ENCODE measurements at places on chromosomes 2 and 18. TPM values are rescaled to one million over a fixed set of nuclear protein-coding genes. Genes with fewer than 3 reads are reported as not detected.

MYO5B gene
- polyA plus RNA-seq = 1.2 TPM

DNA sequence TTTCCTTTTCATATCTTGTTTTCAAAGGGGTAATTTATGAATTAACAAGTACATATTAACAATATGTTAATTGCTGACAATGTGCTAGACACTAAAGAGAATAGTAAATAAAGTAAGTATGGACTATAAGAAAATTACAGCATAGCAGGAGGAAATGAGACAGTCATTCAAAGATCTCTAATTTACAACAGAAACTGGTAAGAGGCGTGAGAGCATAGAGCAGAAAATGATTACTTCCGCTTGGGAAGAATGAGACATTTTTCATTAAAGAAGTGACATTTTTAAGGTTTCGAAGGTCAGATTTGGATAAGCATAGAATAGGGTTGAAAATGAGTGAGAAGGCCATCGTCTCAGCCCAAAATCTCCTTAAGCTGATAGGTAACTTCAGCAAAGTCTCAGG lies 184.4 kb upstream of the SESTD1 start:
- peaks cover 9% of the 10 kb centered on the region for H3K4me1 ChIP-seq
- H3K4me3 ChIP-seq = no peak overlapping the region
- no peak for DNase-seq
- H3K27ac ChIP-seq = no peak overlapping the region
- H3K36me3 ChIP-seq = no peaks in the 10 kb centered on the region

CAPN13 gene
- not detected for polyA plus RNA-seq

DNA sequence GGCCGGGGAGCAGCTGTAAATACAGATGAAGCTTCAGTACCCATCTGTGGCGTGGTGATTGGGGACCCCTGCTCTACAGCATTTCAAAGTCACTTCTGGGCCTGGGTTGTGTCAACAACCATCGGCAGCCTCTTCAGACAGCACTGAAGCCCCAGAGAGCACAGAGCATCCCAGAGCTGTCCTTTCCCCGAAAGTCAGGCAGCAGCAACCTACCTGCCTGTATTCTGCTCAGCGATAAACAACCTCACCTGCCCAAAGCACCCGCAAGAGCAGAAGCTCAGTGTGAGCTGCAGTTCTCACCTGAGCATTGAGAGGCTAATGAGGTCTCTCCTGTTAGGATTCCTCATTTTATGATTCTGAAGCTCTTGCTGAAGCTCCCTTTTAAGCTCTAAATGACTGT lies 19.3 kb downstream of the TRABD2A start:
- H3K27ac ChIP-seq = no peak overlapping the region
- H3K36me3 ChIP-seq = no peaks in the 10 kb centered on the region
- H3K4me3 ChIP-seq = no peak overlapping the region
- H3K27me3 ChIP-seq = no peaks in the 10 kb centered on the region

DNA sequence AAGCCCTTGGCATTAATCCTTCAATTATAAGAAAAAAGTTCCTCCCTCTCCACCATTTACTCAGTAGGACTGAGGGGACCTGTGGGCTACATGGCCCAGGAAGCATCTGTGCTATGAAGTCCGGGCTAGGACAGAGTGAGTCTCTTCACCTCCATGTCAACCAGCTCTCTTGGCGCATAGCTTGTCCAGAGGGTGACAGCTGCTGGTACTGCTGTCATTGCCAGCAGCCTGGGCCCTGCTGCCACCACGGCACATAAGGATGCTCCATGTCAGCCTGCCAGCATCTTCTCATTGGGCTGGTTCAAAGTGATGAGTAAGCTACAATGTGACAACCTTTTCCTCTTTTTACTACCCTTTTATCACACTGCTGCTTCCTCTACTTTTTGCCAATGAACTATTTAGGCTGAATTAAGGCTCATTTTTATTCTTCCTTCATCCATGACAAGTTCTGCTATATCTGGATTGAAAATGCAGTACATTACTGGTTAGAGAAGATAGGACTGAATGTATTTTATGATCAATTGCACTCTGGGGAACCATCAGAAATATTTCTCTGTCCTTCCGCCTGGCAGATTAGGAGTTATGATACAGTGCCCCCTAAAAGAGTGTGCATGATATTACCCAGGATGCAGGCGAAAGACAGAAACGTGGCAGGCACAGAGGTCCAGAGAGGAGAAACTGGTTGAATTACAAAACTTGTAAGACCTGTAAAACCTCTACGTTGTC lies 258.9 kb upstream of the TNP1 start:
- DNase-seq = no peak
- H3K27me3 ChIP-seq = no peaks in the 10 kb centered on the region
- no peaks in the 10 kb centered on the region for H3K36me3 ChIP-seq
- no peak overlapping the region for H3K4me3 ChIP-seq
- no peak overlapping the region for H3K27ac ChIP-seq

GRCh38 chr2:61456070-61456745 lies 14.7 kb downstream of the USP34 start:
- H3K27me3 ChIP-seq = no peaks in the 10 kb centered on the region
- DNase-seq = no peak
- H3K36me3 ChIP-seq = no peaks in the 10 kb centered on the region
- H3K4me1 ChIP-seq = peaks cover 43% of the 10 kb centered on the region
- H3K4me3 ChIP-seq = no peak overlapping the region

IFIH1 gene
- 0.98 TPM for polyA plus RNA-seq

DNA sequence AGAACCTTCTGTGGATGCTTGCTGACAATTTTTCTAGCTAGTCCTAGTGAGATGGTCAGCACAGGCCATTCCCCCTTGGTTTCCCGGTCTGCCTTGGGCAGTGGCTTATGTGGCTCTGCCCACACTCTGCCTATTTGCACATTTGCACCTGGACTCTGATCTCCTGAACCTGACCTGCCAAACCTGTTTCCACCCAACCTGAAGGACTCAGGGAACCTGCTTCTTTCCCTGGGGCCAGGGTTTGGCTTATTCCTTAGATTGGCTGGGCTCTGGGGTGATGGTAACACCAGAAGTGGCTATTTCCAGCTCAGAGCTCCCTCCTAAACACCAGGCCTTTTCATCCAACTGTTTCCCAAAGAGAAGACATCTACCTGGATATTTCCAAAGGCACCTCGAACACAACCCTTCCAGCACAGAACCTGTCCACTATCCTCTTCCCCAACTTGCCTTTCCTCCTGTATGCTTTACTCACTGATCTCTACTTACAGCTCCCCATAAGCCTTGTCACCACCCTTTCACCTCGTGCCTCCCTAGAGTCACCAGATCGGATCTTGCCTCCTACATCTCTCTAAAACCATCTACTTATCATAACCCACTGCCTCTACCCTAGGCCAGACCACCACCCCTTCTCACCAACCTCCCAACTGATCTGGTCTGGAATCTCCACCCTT lies 5.8 kb upstream of the MTA3 start:
- no peaks in the 10 kb centered on the region for H3K36me3 ChIP-seq
- H3K27me3 ChIP-seq = no peaks in the 10 kb centered on the region
- no peak for DNase-seq
- H3K27ac ChIP-seq = no peak overlapping the region

ABCG8 gene
- polyA plus RNA-seq = 0.05 TPM

GRCh38 chr2:43438342-43438741 lies 157.5 kb downstream of the THADA start:
- no peak for DNase-seq
- H3K27me3 ChIP-seq = no peaks in the 10 kb centered on the region
- no peaks in the 10 kb centered on the region for H3K36me3 ChIP-seq
- no peaks in the 10 kb centered on the region for H3K4me1 ChIP-seq

HRH4 gene
- 0.04 TPM for polyA plus RNA-seq

GRCh38 chr2:222592176-222592575 lies 63.7 kb downstream of the FARSB start:
- DNase-seq = no peak
- peaks cover 31% of the 10 kb centered on the region for H3K36me3 ChIP-seq
- H3K4me1 ChIP-seq = no peaks in the 10 kb centered on the region
- H3K4me3 ChIP-seq = no peak overlapping the region
- no peaks in the 10 kb centered on the region for H3K27me3 ChIP-seq

DNA sequence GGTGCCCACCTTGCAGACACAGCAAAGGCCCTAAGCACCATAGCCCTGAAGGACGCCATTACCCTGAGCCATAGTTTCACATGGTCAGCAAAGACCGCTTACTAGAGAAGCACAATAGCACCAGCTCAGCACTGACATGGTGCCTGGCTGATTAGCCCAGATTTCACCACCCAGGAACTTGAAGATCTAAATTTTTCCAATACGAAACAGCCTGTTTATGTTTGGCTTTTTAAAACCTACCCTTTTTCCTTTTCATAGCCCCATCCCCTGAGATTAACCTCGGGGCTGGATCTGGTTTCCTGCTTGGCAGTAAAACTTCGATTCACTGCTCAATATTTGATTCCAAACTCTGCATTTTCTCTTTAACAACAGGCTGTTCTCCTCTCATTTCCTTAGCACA lies 158.5 kb upstream of the PID1 start:
- H3K36me3 ChIP-seq = no peaks in the 10 kb centered on the region
- H3K4me1 ChIP-seq = no peaks in the 10 kb centered on the region
- H3K27ac ChIP-seq = no peak overlapping the region

DNA sequence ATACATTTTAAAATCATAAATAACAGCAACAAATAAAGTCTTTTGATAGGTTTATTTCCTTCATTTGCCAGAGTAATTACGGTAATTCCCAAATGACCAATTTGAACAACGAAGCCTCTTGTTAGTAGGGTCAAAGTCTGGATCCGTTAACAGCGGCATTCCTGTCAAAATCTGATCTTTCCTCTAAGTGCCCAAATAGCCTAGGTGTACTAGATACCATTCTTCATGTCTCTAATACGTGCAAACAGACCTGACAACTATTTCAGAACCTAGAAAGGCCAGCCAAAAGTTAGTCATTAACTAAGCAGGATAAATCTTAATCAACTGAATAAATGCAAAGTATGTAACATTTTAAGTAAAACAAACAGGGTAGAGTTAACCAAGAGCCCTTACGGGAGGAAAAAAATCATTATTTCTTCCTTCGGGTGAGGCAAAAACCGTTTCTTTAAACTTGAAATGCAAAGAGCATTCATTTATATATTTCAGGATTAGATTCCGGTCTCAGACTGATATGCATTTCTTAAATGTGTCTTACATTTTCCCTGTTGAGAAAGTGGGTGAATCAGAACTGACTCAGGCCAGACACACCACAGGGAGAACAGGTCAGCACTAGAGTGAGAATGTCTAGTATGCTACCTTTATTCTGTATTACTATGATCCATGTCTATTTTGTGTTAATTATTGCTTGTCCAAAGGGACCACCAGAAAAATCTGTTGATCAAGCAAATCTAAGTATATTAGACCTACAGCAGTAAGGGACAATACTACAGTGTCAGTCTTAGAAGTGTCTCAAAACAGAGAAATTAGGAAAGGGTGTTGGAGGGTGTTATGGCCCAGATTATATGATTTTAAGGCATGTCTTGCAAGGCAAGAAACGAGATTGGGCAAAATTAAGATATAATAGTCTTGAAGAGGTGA lies 141.5 kb upstream of the NDUFV2 start:
- H3K4me1 ChIP-seq = no peaks in the 10 kb centered on the region
- DNase-seq = no peak
- H3K4me3 ChIP-seq = no peak overlapping the region

DNA sequence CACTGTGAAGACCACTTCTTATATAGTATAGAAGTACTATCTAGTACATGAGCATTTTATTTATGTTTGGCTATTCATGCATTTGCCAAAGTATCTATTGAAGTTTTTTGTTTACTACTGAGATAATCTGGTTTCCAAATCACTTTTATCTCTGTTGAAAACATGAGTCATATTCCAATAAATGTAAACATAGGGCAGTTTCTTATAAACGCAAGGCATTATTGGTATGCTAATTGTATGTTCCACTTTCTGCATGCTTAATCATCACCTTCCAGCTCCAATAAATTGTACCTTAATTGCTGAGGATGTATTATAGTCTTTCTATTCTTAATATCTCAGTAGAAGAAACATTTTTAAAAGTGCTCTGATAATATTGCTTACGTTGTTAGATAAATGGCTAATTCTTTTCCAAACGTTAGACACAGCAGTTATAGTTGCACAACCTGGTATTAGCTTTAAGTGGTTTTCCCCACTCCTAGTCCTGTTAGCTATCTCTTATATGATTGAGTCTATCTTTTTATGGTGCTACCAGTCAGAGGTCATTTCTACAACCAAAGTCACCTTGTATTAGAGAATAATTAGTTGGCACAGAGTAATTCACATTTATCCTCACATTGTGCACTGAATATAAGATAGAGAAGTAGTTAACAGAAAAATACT lies 17.2 kb downstream of the ITGA4 start:
- H3K4me1 ChIP-seq = no peaks in the 10 kb centered on the region
- H3K27me3 ChIP-seq = no peaks in the 10 kb centered on the region
- H3K4me3 ChIP-seq = no peak overlapping the region
- H3K27ac ChIP-seq = no peak overlapping the region
- H3K36me3 ChIP-seq = no peaks in the 10 kb centered on the region

DNA sequence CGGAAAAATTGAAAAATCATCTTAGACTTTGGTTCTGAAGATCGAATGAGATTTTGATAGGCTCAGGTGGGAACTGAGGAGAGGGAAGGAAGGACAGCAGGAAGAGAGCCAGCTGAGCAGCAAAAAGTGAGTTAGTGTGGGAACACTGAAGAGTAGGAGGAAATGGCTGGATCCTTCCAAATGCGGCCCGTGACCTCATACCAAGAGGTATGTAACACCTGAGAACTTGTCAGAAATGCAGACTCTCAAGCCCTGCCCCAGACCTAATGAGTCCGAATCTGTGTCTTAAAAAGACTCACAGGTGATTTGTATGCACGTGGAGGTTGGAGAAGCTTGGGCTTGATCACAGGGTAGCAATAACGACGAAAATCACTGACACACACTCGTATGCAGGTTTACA lies 42.0 kb downstream of the COL4A3 start:
- H3K27ac ChIP-seq = peak overlapping the region; percentile 2
- H3K4me1 ChIP-seq = peaks cover 22% of the 10 kb centered on the region
- no peak overlapping the region for H3K4me3 ChIP-seq
- DNase-seq = no peak

RNU2-63P gene
- polyA plus RNA-seq = not detected

ZAP70 gene
- 0.94 TPM for polyA plus RNA-seq

GRCh38 chr2:62344472-62344871 lies 148.6 kb downstream of the B3GNT2 start:
- no peaks in the 10 kb centered on the region for H3K4me1 ChIP-seq
- no peak overlapping the region for H3K4me3 ChIP-seq
- no peaks in the 10 kb centered on the region for H3K36me3 ChIP-seq
- DNase-seq = no peak

GRCh38 chr2:217954469-217954868 lies 48.3 kb downstream of the TNS1 start:
- no peaks in the 10 kb centered on the region for H3K27me3 ChIP-seq
- H3K27ac ChIP-seq = peak overlapping the region; percentile 66
- H3K36me3 ChIP-seq = no peaks in the 10 kb centered on the region

DNA sequence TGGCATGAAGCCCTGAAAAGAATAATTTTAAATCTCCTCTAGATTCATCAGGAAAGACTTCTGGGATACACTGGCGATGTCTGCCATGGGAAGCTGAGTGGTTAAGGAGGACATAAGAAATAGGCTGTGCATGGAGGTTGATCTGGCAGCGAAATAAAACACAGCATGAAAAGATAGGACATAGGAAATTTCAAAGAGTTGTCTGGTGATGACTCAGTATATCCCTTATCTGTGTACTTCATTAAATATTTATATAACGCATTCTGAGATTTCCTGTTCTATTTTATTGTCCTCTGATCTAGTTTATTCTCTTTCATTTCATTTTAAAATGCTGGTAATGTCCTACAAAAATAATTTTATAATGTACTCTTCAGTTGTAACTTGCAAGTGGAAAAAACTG lies 1337.3 kb upstream of the DDX18 start:
- no peaks in the 10 kb centered on the region for H3K36me3 ChIP-seq
- DNase-seq = no peak
- H3K27me3 ChIP-seq = no peaks in the 10 kb centered on the region
- no peaks in the 10 kb centered on the region for H3K4me1 ChIP-seq
- no peak overlapping the region for H3K27ac ChIP-seq

All from psoas muscle (tissue), 8 donors.